Immature natural killer cell (primary cell): ENCODE measurements at places on chromosomes 11 and 22. TPM values are rescaled to one million over a fixed set of nuclear protein-coding genes. Genes with fewer than 3 reads are reported as not detected.

The PGA5 gene
- polyA plus RNA-seq = not detected

- no peak for DNase-seq
Observed at GRCh38 chr11:15692739-15693138, 578.0 kb downstream of the INSC start.

GRCh38 chr11:73372375-73372993 is 3.7 kb upstream of the RELT start:
- DNase-seq = no peak

DNA sequence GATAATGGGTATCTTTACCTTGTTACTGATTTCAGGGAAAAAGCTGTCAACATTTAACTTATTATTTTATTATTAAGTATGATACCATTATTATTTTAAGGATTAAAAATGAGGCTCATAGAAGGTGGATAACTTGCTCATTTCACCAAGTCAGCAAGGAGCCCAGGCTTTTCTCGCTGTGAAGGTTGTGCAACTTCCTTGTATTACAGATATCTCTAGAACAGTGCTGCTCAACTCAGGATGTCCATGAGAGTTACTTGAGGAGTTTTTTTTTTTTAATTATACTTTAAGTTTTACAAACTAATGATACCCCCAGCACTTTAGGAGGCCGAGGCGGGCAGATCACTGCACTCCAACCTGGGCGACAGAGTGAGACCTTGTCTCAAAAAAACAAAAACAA is 98.2 kb downstream of the INSC start:
- no peak for DNase-seq

GRCh38 chr11:91296629-91297028 is 928.0 kb upstream of the FAT3 start:
- no peak for DNase-seq

The RPS13 gene
- 777 TPM for polyA plus RNA-seq

DNA sequence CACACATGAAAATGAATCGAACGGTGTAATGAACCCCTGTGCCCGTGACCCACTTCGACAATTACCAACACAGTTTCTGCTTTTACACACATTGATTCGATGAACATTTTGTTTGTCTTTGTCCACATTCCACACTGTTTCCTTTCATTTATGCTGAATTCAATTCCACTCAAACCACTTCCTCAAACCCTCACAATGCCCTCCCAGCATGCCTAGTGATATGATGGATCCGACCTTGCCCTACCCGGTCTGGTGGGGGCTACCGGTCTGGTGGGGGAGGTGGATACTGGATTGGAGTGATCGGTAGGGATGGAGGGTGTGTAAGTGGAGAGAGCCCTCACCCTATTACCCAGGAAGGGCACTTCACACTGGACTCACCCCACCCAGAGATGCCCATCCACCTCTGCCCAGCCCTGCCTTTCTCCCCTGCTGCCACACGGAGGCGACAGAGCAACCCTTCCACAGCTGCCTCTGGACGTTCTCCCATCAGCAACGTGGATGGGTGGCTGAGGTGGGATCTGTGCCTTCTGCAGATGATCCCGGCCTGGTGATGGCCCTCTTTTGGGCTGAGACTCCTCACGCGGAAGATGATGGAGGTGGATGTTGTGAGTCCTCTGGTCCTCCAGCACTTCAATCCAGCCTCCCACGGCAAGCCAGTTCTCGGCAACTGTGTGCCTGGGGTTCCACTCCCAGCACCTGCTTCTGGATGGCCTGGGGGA is 33.0 kb upstream of the P2RY2 start:
- DNase-seq = peak; percentile 21

- DNase-seq = no peak
Observed at GRCh38 chr11:16040151-16040550, 316.2 kb downstream of the SOX6 start.

- DNase-seq = no peak
Observed at GRCh38 chr11:75760710-75761493, 7.7 kb upstream of the DGAT2 start.

- no peak for DNase-seq
Observed at GRCh38 chr22:33909075-33909458, 11.2 kb downstream of the LARGE1 start.

DNA sequence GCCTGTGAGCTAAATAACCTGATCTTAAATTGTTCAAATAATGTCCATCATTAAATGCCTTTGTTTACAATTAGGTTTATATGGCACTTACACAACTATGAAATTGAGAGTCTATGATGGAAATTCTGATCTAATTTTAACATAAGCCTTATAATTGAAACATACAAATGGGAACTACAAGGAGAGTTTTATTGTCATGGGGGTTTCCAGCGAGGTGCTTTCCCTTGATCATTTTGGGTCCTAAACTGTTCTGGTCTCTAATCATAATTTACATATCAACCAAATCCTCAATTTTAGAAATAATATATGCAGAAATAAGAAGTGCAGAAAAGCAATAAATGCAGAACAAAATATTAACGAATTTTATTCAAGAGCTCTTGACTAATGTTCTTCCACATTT is 44.9 kb downstream of the RRAS2 start:
- DNase-seq = no peak

The ROBO4 gene
- polyA plus RNA-seq = not detected

DNA sequence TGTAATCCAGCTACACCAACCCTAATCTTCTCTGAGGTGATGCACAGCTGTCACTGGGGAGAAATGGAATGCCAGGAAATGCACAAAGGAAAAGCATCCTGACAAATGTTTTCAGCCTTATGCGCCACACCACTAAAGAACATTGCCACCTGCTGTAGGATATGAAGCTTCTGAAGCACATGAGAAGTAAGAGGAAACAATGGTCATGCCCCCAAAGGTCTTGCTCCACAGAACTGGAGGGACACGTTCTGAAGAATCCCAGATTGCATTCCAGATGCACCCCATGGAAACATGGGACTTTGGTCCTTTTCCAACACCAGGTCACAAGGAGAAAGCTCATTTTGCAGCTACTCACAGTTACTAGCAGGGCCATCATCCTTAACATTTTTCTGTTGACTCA is 48.7 kb upstream of the ZBED5 start:
- no peak for DNase-seq

The PIK3C2A gene
- polyA plus RNA-seq = 5.5 TPM

The SLC37A2 gene
- 0.61 TPM for polyA plus RNA-seq

The FERMT3 gene
- polyA plus RNA-seq = 297 TPM

The TYR gene
- polyA plus RNA-seq = not detected

The ACCS gene
- polyA plus RNA-seq = 3.8 TPM

- no peak for DNase-seq
Observed at GRCh38 chr22:38347181-38347943, 30.1 kb upstream of the CSNK1E start.

GRCh38 chr22:46659791-46660186 is 39.6 kb downstream of the GRAMD4 start:
- DNase-seq = no peak

The RNF215 gene
- polyA plus RNA-seq = 1.1 TPM

- DNase-seq = peak; percentile 73
Observed at GRCh38 chr11:120952461-120953434, 71.2 kb upstream of the TBCEL start.

The TP53I11 gene
- polyA plus RNA-seq = 13.6 TPM

The OR51B4 gene
- polyA plus RNA-seq = not detected

DNA sequence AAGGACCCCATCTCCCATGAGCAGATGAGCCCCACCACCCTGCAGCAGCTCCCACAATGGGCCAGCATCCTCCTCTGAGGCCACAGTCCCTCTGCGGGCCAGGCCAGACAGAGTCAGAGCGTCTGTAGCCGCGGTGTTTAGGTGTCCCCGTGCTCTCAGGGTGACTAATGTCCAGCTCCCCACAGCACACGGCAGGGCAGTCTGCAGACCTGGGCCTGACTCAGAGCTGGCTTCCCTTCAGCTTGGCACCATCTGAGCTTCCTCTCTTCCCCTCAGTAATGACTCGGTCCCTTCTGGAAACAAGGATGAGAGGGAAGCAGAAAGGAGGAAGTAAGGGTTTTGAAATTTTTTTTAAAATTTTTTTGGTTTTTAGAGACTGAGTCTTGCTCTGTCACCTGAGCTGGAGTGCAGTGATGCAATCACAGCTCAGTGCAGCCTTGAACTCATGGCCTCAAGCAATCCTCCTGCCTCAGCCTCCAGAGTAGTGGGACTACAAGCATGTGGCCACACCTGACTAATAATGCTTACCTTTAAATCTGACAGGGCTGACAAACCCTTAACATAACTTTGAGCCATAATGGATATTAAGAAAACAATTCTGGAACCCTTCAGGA is 28.5 kb downstream of the LRRC74B start:
- no peak for DNase-seq

DNA sequence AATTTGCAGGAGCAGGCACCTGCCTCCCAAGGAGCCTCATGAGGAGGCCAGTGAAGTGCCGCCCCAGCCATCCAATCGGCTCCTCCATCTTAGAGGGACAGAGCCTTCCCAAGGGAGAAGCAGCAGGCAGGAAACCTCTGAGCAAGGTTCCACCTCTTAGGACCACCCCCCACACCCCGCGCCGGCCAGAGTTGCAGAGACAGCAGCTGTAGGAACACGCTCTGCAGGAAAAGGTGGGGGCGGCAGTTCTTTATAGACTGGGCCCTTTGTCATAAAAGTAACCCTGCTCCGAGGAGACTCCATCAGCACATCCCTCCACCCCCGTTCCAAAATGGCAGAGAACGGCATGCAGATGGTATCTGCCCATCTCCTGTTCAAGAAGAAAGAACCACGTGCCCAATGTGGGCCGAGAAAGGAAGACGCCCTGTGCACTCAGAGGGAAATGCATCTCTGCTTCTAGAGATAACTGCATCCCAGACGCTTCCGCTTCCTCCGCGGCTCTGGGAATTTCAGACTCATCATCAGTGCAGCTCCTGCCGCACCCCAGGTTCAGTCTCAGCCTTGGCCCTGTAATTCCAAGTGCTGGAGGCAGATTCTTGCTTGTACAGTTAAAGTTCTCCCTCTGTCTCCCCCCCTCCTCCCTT is 98.5 kb downstream of the SPATA19 start:
- no peak for DNase-seq

GRCh38 chr11:35337136-35337913 is 82.0 kb downstream of the SLC1A2 start:
- no peak for DNase-seq

- no peak for DNase-seq
Observed at GRCh38 chr22:20542736-20543135, 35.3 kb downstream of the MED15 start.

DNA sequence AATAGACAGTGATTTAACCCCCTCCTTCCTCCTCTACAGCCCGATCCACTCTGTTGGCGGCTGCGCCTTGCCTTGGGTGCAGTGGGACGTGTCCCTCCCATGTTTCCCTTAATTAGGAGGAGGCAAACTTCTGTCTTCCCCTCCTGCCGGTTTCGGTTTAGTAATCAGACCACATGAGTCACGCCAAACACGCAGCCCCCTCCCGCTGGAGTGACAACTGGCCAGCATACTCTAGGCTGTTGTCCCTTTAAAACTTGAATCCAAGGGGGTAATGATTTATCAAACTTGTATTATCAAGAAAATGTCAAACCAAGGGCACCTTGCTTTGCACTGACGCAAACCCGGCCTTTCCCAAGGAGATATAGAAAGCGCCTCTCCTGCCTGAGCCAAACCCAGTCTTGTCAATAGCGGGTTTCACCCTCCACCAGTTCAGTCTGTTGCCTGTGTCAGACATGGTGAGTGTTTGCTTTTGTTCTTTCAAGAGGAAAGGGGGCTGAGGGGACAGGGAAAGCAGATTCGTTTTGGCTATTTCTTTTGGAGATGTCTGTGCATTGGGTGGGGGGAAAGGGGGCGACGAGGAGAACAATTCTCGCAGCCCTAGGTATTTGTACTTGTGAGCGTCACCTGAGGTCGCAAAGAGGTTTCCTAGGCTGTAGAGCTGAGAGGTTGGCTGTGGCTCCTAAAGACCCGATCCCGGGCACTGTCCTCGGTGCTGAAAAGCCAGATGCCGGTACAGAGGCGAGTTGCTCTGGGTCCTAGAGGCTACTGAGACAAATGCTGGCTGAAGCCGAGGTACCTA is at the start of gene SLC6A5:
TSS of gene SLC6A5 (plus strand) at position 388 of the 799 bp plus-strand sequence. CDS start at position 453, 65 bp downstream.
- no peak for DNase-seq

GRCh38 chr22:26479792-26480610 is 3.6 kb downstream of the HPS4 start:
- DNase-seq = no peak

GRCh38 chr11:131537748-131538147 is 167.3 kb downstream of the NTM start:
- DNase-seq = no peak

- DNase-seq = no peak
Observed at GRCh38 chr11:66531841-66532240, 14.0 kb downstream of the ZDHHC24 start.

- no peak for DNase-seq
Observed at GRCh38 chr11:101090679-101091270, 38.8 kb downstream of the PGR start.

The PLAAT5 gene
- polyA plus RNA-seq = 0.63 TPM

DNA sequence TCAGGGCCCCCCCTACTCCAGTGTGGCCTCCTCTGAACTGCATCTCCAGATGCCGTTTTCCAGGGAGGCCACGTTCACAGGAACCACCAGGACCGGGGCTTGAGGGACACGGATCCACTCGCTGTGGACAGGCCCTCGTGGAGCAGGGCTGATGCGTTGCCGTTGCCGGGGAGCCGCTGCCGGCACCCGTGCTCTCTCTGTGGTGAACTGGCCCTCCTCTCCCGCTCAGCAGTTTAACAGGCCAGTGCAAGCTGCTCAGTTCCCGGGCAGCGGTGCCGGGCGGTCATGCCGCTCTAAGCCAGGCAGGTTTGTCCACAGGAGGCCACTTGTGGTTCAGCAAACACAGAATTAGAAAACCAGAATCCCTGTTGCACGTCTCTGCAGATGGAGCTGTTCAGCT is 301.6 kb downstream of the TBC1D22A start:
- no peak for DNase-seq

DNA sequence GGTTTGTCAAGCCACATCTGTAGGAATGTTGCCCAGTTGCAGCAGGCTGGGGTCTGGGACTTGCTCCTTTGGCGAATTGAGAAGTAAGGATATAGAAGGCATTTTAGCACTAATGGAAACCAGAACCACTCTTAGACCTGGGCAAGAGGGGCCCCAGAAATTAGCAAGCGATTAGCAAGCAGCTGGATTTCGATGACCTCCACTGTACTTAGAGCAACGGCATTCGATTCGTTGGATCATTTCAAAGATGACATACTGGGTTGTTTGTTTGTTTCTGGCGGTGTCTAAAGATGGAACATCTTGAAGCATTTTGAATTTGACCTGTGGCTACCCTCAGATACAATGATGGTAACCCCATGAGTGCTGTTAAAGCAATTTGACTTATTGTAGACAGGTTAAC is 1.2 kb upstream of the CDPF1 start:
- DNase-seq = no peak

The SMTNL1 gene
- 0.12 TPM for polyA plus RNA-seq

GRCh38 chr22:18966748-18967147 is 30.7 kb upstream of the PRODH start:
- DNase-seq = no peak

DNA sequence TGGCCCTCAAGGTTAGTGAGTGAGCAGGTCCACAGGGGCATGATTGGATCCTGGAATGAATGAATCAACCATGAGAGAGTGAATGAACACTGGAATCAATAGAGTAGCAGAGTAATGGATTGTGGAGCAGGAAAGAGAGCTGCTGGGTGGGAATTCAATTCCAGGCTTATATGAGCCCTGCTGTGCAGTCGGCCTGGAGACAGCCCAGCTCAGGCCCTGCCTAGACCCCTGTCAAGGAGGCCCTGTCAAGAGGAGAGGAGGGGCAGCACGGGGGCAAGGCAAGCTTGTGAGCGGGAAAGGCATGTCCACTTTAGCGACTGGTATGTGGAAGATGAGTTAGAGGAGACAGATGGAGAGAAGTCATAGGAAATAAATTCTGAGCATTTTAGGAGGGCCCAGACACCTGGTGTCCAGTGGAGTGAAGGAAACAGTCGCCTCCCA is 1.3 kb upstream of the FOLR1 start:
- DNase-seq = no peak

The TSSK2 gene
- not detected for polyA plus RNA-seq

- no peak for DNase-seq
Observed at GRCh38 chr22:36935694-36936093, 22.3 kb downstream of the CSF2RB start.

The PGA3 gene
- not detected for polyA plus RNA-seq
